ENCODE measurements at places on chromosomes 4 and X. TPM values are rescaled to one million over a fixed set of nuclear protein-coding genes. Genes with fewer than 3 reads are reported as not detected.

GRCh38 chr4:48930654-48931053 is 24.1 kb upstream of the OCIAD2 start:
- DNase-seq, result no peak

- DNase-seq, result peak; percentile 91
Observed at GRCh38 chr4:3708103-3708510, 58.1 kb upstream of the ADRA2C start.

DNA sequence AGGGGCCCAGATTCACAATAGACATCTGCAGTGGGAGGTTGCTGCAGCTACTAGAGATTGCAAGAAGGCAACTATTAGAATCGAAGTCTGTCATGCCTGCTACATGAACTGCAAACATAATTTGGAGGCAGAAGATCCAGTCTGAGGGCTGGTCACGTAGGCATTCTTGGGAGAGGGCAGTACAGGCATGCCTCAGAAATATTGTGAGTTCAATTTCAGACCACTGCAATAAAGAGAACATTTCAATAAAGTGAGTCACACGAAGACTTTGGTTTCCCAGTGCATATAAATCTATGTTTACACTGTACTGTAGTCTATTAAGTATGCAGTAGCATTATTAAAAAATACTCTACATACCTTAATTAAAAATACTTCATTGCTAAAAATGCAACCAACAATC is 585.8 kb upstream of the FAT1 start:
- DNase-seq, result no peak

GRCh38 chrX:65894133-65894532 is 145.7 kb downstream of the VSIG4 start:
- no peak for DNase-seq

GRCh38 chr4:73822812-73823504 is 13.5 kb upstream of the CXCL6 start:
- DNase-seq, result no peak

DNA sequence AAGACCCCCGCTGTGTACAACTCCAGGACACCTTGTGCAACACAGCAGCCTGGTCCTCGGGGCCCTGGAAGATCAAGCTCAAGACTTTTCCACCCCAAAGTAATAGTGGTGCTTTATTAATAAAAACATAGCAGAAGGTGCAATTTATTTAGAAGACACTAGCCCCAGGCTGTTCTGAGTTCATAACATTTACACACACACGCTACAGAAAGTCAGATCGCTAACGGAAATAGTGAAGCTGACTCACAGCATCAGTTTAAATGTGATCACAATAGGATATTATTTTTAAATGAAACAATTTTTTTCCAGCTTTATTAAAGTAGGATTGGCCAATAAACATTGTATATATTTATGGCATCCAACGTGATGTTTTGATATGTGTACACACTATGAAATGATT is 141.0 kb downstream of the STK32B start:
- no peak for DNase-seq

DNA sequence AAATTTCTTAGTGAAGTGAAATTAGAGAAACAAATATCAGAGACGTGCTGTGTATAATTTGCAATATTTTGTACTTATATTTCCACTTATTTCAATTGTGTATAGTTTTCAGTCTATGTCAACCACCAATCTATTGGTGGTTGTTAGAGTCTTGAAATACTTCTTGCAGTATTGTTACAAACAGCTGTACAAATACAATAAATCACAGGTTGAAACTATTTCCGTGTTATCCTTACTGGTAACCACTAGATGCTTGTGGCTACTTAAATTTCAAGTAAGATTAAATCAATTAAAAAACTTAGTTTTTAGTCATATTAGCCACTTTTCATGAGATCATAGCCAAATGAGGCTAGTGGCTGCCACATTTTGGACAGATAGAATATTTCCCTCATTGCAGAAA is 520.5 kb downstream of the GBA3 start:
- no peak for DNase-seq

DNA sequence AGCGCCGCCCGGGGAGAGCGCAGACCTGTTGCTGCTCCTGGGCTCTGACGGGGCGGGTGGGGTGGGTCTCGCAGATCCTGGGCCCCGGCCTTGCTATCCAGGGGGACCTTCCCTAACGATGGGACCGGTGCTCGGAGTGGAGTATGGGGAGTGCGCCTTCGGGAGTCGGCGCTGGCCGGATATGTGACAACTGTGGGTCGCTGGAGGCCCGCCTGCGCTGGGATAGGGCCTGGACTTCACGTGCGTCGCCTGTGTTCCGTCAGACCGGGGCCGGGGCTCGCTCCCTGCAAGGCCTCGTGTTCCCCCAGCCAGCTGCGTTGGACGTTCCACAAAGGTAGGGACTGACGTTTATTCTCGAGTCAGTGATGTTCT is 1.3 kb downstream of the TBL1X start:
- DNase-seq, result peak; percentile 86

GRCh38 chrX:109831326-109831985 is 98.4 kb upstream of the ACSL4 start:
- DNase-seq, result no peak

DNA sequence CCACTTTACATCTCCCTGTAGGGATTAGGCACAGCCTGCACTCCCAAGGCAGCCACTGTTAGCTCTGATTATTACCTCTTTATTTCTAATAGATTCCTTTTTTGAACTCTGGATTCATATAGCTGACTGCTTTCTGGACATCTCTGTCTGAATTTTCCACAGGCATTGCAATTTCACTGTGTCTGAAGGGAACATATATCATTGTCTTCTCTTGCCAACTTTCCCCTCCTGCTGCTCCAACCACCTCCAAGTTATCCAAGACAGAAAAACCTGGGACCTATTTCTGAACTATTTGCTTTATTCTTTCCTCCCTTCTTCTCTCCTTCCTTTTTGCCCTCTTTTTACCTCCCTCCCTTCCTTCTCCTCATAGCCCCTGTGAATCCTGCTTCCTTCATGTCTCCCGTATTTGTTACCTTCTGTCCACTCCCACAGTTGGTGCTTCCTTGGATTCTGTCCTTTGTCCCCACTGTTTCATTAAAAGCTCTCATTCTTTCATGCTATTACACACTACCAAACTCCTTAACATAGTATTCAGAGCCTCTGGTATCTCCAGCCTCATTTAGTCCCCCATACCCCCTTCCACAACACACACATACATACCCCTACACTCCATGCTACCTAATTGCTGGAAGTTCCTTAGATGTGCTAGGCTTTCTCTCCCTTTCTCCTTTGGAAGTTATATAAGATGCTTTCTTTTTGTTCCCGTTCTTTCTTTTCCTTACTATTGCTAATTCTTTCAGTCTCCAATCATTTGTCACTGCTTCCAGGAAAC is 34.7 kb downstream of the FGF2 start:
- no peak for DNase-seq

DNA sequence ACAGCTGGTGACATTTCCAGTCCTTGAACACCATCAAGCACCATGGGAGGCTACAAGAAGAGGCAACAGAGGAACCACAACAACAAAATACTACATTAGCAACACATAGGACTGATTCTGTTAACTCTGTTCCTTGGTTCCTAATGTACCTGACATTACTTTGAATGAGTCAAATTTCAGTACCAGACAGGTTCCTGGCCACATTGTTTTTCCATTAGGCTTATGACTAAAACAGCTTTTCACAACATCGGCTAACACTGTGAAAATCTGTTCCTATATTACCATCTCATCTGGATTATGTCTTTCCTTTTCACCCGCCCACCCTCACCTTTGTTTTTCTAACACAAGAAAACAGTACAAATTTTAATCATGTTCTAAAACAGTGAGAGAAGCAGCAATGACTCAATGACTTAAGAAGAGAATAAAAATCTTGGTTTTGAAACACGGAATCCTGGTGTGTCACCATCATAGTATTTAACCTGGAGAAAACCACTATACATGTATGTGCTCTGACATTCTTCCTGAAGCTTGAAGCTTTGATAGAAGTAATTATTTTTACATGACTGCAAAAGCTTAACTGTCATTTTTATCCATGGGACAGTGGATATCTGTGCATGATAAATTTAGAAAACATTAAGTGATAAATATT is 143.9 kb downstream of the SCFD2 start:
- no peak for DNase-seq

GRCh38 chr4:86450861-86451260 is 91.0 kb upstream of the MAPK10 start:
- DNase-seq, result no peak

- DNase-seq, result no peak
Observed at GRCh38 chrX:300334-300733, 18.3 kb downstream of the GTPBP6 start.

- DNase-seq, result no peak
Observed at GRCh38 chr4:173958445-173958844, 325.0 kb downstream of the FBXO8 start.

- no peak for DNase-seq
Observed at GRCh38 chr4:87103691-87104187, 116.7 kb downstream of the KLHL8 start.

GRCh38 chr4:20176881-20177280 is 74.8 kb upstream of the SLIT2 start:
- DNase-seq, result no peak

DNA sequence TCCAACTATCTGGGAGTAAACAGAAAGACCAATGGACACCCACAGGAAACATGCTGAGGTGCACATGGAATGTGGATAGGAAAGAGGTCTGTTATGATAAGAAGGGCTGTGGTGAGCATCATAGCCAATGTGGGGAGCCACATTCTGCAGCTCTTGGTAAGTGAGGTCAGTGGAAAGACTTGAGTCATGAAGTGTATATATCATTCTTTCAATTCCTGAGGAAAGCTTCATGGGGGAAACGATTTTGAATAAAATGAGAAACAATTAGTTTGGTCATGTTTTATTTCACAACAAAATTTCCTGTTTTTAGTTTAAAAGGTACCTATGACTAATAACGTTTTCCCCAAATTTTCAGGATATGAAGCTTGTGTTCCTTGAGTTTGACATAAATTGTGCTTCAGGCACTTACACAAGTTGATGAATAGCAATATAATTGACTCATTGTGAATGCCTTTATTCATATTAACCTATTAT is 41.4 kb upstream of the RASSF6 start:
- DNase-seq, result no peak

DNA sequence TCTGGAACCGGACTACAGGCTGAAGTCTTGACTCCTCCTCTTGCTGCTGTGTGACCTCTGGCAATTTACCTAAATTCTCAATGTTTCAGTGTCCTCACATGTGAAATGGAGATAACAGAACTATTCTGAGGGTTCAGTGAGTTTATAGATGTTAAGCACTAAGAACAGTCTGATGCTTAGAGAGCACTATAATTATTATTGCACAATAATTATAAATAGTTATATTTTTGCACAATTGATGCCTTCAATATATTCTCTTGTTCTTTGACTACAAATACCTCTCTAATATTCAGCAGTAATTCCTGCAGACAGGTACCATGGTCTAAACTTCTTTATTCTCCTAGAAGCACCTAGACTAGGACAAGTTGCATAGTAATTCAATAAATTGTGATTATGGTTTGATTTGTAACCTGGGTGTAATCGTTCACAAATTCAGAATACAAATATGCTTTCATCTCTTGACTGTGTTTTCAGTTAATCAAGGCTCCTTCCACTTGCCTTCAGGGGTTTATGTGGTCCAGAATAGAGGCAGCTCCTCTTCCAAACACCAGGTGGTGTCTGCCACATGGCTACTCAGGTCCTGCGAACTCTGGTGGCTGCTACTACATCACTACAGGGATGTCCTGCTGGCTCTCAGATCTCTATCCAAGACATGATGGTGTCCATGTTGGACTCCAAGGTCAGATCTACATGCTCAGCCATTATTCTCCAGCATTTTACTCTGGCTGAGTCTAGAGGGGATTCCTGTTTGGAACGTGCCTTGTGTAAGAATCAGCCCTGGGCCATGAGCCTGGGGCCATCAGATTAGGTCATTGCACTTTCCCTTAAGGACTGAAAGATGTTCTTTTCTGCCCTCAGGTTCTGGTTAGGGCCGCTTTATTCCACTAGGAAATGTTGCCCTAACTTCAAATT is 103.4 kb downstream of the QRFPR start:
- DNase-seq, result no peak

DNA sequence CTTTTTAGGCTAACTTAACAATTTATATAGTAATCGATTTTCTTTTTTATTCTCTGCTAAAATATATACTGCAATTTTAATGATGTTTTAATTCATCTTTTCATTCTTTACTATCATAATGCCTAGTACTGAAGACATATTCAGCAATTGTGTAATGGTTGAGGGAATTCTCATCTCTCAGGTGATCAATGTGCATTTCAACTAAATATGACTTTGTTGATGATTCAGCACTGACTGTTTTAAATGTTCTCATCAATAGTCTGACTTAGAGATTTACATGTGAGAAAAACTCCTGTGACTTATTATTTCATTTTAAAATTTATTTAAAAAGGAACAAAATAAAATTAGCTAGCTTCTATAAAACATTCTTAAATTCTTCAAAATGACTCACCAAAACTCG is 1450.3 kb downstream of the STIM2 start:
- DNase-seq, result no peak

- no peak for DNase-seq
Observed at GRCh38 chr4:154231806-154232478, 259.7 kb downstream of the DCHS2 start.

DNA sequence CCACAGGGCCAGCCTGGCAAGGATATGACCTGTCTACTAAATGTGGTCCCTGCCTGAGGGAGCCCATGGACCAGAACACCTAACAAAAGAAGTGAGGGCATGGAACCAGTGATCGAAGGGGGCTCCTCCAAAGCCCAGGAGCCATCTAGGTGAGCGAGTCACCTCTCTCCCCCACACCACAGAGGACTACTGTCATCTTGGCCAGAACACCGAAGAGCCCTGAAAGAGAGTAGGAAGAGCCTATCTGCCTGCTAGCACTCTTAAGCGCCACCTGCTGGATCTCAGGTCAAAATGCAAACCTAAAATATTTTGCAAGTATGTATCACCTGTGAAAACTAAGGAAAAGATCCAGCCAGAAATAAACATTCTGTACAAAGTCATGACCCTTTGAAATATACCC is 137.9 kb upstream of the ZXDB start:
- DNase-seq, result no peak

- no peak for DNase-seq
Observed at GRCh38 chr4:3768842-3769641, 2.9 kb downstream of the ADRA2C start.

RS1 gene
- not detected for total RNA-seq

PTCHD1 gene
- 23.4 TPM for total RNA-seq

HCCS gene
- total RNA-seq, result 14.5 TPM

OCIAD1 gene
- total RNA-seq, result 80.6 TPM

MAGEA2B gene
- not detected for total RNA-seq

OTUD6A gene
- total RNA-seq, result not detected

TLR3 gene
- 8.3 TPM for total RNA-seq

OTUD5 gene
- 36.9 TPM for total RNA-seq

SLC38A5 gene
- 9.2 TPM for total RNA-seq

APOOL gene
- total RNA-seq, result 36.7 TPM

GYG2 gene
- 1.4 TPM for total RNA-seq

SLITRK4 gene
- 4.2 TPM for total RNA-seq

STARD8 gene
- total RNA-seq, result 9.1 TPM

HNRNPDL gene
- total RNA-seq, result 202 TPM

COL25A1 gene
- 1.0 TPM for total RNA-seq

SYNPO2 gene
- 960 TPM for total RNA-seq

PRKG2 gene
- total RNA-seq, result 0.86 TPM

RHOXF1 gene
- total RNA-seq, result not detected

HGFAC gene
- total RNA-seq, result 0.24 TPM

SMIM9 gene
- total RNA-seq, result not detected

ZNF732 gene
- 0.23 TPM for total RNA-seq
